Activated T-helper 1 cell treated with anti-CD3 and anti-CD28 coated beads, Interleukin-12 subunit alpha, Interleukin-12 subunit beta, Interleukin-2, Interleukin-4 antibody, amounts not matched to agents 30 ng/mL and 10 ng/mL and 1 ng/mL, durations not matched to agents 14 hours and 24 hours and 36 hours (primary cell): ENCODE measurements at places on chromosomes 1 and 21.

GRCh38 chr1:27397749-27398148 lies 5.3 kb downstream of the GPR3 start:
- no peak overlapping the region for H3K27ac ChIP-seq
- no peak overlapping the region for H3K4me3 ChIP-seq
- no peaks in the 10 kb centered on the region for H3K36me3 ChIP-seq
- peaks cover 2% of the 10 kb centered on the region for H3K27me3 ChIP-seq

DNA sequence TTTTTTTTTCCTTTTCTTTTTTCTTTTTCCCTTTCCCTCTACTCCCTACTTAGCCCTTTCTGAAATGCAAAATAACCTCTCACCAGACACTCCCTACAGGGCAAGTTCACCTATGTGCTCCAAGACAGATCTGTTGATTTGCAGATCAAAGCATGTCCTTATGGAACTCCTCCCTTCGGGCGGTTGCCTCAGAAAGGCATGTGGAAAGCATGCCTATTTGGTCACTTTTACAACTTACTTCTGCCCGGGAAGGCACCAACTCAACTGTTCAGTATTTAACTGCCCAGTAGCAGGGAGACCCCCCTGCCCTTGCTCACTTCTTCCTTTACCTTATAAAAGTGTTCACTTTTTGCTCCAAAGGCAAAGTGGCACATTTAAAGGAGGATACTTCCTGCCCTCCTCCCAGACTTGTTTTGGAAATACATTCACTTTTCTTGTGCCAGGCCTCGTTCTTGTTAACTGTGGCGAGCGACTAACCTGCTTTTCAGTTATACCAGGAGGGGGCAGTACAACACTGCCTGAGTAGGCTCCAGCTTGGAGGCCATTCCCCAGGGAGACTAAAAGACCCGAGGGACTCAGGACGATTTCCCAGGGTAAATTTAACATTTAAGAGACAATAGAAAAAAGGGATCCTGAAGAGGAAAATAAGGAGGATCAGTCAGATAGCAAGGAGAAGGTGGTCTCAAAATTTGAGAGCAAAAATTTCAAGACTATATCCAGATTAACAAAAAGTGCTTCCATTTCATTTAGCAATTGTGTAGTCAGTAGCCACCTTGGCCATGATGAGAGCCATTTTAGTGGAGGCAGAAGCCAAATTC lies 12.3 kb upstream of the SLAMF7 start:
- H3K27me3 ChIP-seq, result no peaks in the 10 kb centered on the region
- H3K4me3 ChIP-seq, result no peak overlapping the region
- H3K36me3 ChIP-seq, result no peaks in the 10 kb centered on the region
- DNase-seq, result no peak
- H3K4me1 ChIP-seq, result peaks cover 18% of the 10 kb centered on the region
- no peak overlapping the region for H3K27ac ChIP-seq

GRCh38 chr21:15742052-15742670 lies 12.4 kb downstream of the USP25 start:
- DNase-seq, result no peak
- H3K36me3 ChIP-seq, result peaks cover 15% of the 10 kb centered on the region
- H3K27me3 ChIP-seq, result peaks cover 1% of the 10 kb centered on the region
- no peak overlapping the region for H3K27ac ChIP-seq

GRCh38 chr1:245094954-245095353 lies 59.8 kb upstream of the KIF26B start:
- H3K27ac ChIP-seq, result no peak overlapping the region
- H3K36me3 ChIP-seq, result no peaks in the 10 kb centered on the region
- no peaks in the 10 kb centered on the region for H3K27me3 ChIP-seq
- H3K4me3 ChIP-seq, result no peak overlapping the region

- peaks cover 1% of the 10 kb centered on the region for H3K27me3 ChIP-seq
- no peak overlapping the region for H3K27ac ChIP-seq
- no peaks in the 10 kb centered on the region for H3K4me1 ChIP-seq
- H3K4me3 ChIP-seq, result no peak overlapping the region
- no peaks in the 10 kb centered on the region for H3K36me3 ChIP-seq
- no peak for DNase-seq
Observed at GRCh38 chr21:45990049-45990711, 8.6 kb downstream of the COL6A1 start.

GRCh38 chr1:240151136-240151735 lies 59.6 kb downstream of the FMN2 start:
- no peaks in the 10 kb centered on the region for H3K4me1 ChIP-seq
- DNase-seq, result no peak
- no peak overlapping the region for H3K27ac ChIP-seq
- no peaks in the 10 kb centered on the region for H3K36me3 ChIP-seq
- no peak overlapping the region for H3K4me3 ChIP-seq

DNA sequence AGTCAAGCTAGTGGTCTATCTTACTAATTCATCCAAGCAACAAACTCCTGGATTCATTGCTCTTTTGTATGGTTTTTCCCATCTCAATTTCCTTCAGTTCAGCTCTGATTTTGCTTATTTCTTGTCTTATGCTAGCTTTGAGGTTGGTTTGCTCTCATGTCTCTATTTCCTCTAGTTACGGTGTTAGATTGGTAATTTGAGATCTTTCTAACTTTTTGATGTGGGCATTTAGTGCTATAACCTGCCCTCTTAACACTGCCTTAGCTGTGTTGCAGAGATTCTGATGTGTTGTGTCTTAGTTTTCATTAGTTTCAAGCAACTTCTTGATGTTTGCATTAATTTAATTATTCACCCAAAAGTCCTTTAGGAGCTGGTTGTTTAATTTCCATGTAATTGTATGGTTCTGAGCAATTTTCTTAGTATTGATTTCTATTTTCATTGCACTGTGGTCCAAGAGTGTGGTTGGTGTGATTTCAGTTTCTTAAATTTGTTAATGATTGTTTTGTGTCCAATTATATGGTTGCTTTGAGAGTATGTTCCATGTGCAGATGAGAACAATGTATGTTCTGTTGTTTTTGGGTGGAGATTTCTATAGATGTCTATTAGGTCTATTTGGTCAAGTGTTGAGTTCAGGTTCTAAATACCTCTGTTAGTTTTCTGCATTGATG lies 154.6 kb downstream of the PLPPR5 start:
- no peaks in the 10 kb centered on the region for H3K36me3 ChIP-seq
- no peak for DNase-seq
- H3K4me3 ChIP-seq, result no peak overlapping the region
- peaks cover 9% of the 10 kb centered on the region for H3K4me1 ChIP-seq
- H3K27me3 ChIP-seq, result no peaks in the 10 kb centered on the region

DNA sequence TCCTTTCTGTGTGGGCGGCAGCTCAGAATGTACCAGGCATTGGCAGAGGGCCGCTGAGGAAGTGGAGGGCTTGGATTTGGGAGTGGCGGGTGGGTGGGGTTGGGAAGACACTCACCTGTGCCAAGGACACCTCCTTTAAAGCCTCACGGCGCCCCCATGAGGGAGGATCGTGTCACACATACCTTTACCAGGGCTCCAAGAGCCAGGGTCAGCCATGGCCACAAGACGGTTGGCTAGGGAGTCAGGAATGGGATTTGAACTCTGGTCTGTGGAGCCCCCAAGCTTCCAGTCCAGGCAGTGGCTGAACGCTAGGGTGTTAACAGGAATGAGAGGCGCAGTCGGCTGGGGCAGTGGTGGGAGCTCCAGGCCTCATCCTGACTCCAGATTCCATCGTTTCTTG lies 4.6 kb downstream of the NBL1 start:
- no peak for DNase-seq
- H3K27ac ChIP-seq, result no peak overlapping the region

DNA sequence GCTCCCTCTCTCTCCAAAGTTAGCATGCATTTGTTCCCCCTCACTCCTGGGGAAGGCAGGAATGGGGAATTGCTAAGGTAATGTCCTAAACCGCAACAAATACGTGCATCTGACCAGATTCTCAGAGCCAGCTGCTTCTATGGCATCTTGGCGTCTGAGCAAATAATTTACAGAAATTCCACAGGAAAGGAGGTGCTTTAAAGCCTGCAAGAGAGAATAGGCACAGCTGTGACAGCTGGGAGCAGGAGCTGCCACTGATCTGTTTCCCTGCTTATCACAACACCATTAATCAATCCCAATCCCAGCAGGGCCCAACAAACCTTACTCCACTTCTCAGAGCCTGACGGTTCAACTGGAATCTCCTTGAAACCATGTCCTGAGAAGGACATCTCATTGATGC lies 83.5 kb upstream of the ZNF281 start:
- no peaks in the 10 kb centered on the region for H3K36me3 ChIP-seq
- peaks cover 7% of the 10 kb centered on the region for H3K4me1 ChIP-seq
- no peak overlapping the region for H3K4me3 ChIP-seq
- no peak for DNase-seq
- no peak overlapping the region for H3K27ac ChIP-seq

DNA sequence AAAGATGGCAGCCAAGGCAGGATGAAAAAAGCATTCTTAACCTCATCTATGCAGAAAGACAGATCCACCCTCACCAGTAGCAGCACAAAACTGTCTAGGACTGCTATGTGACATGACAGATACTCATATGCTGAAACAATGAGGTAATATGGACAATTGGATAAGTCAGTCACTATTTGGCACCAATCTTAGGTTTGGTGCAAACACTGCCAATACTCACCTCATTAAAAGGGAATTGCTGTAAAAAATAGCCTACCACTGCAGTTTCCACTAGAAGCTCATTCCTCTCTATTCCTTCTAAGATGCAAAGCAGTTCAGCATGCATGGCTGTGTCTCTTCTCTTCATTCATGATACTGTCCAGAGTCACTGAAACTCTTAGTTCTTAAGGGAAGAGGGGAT lies 91.7 kb downstream of the TBX15 start:
- H3K27ac ChIP-seq, result no peak overlapping the region
- H3K27me3 ChIP-seq, result no peaks in the 10 kb centered on the region
- H3K4me3 ChIP-seq, result no peak overlapping the region
- no peak for DNase-seq

DNA sequence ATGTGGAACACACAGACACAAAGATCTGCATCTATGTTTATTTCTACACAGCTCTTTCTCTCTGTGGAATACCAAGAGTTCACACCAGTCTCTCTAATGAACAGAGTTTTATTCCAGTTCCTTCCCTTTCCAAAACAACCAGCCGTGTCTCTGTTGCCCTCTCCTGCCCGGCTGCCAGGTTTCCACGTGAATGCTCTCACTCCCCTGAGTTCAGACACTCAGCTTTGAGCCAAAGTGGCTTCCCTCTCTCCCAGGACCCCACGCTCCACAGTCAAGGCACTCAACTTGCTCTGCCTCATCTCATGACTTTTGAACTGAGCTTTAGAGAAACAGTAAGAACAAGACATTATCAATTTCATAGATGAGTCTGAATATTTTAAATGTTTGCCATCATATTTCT lies 488.9 kb downstream of the SMYD3 start:
- H3K4me3 ChIP-seq, result no peak overlapping the region
- DNase-seq, result no peak
- no peak overlapping the region for H3K27ac ChIP-seq

GRCh38 chr1:244325056-244325758 lies 126.5 kb downstream of the ADSS2 start:
- H3K27ac ChIP-seq, result peak overlapping the region; percentile 92
- peaks cover 62% of the 10 kb centered on the region for H3K4me1 ChIP-seq
- H3K36me3 ChIP-seq, result peaks cover 16% of the 10 kb centered on the region

DNA sequence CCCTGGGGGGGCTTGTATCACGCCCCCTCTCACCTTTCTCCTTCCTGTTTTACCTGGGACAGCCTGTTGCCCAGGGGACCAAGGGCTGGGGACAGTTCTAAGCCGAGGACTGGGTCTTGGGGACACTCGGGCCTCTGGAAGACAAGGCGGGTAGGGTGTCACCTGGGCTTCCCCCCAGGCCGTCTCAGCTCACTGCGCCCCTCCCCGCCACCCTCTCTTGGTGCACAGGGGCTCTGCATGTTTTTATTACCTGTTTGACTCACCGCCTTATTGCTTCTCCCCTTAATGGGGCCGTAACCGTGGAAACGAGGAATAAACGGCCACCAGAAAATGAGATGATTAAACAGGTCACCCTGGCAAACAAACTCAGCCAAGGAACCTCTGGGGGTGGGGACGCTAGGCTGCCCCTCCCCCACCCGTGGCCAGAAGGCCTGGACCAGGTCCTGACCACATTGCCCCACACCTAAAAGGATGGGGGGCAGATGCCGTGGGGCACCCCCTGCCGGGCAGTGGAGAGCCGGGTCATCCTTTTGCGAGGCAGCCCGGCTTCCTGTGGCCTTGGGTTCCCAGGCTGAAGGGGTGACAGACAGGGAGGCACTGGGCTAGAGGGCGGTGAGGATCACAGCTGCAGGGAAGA lies 109.9 kb downstream of the CASZ1 start:
- no peaks in the 10 kb centered on the region for H3K36me3 ChIP-seq
- peaks cover 4% of the 10 kb centered on the region for H3K4me1 ChIP-seq
- H3K27me3 ChIP-seq, result peaks cover 3% of the 10 kb centered on the region
- no peak for DNase-seq
- H3K27ac ChIP-seq, result no peak overlapping the region
- H3K4me3 ChIP-seq, result no peak overlapping the region

DNA sequence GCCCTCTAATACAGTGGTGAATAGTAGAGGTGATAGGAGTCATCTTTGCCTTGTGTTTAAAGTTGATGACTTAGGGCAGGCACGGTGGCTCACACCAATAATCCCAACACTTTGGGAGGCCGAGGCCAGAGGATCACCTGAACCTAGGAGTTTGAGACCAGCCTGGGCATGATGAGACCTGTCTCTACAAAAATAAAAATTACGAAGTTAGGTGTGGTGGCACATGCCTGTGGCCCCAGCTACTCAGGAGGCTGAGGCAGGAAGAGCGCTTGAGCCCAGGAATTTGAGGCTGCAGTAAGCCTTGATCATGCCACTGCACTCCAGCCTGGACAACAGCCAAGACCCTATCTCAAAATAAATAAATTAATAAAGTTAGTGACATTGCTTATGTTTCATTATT lies 26.6 kb downstream of the CAPZA1 start:
- H3K4me3 ChIP-seq, result no peak overlapping the region
- DNase-seq, result no peak
- peaks cover 45% of the 10 kb centered on the region for H3K36me3 ChIP-seq
- peaks cover 19% of the 10 kb centered on the region for H3K4me1 ChIP-seq

GRCh38 chr21:41622201-41622600 lies 114.2 kb upstream of the TMPRSS2 start:
- peaks cover 2% of the 10 kb centered on the region for H3K27me3 ChIP-seq
- no peaks in the 10 kb centered on the region for H3K36me3 ChIP-seq
- no peak overlapping the region for H3K4me3 ChIP-seq
- H3K4me1 ChIP-seq, result no peaks in the 10 kb centered on the region

GRCh38 chr1:22404486-22404885 lies 47.2 kb upstream of the ZBTB40 start:
- no peak overlapping the region for H3K27ac ChIP-seq
- no peak for DNase-seq
- no peak overlapping the region for H3K4me3 ChIP-seq
- no peaks in the 10 kb centered on the region for H3K36me3 ChIP-seq

DNA sequence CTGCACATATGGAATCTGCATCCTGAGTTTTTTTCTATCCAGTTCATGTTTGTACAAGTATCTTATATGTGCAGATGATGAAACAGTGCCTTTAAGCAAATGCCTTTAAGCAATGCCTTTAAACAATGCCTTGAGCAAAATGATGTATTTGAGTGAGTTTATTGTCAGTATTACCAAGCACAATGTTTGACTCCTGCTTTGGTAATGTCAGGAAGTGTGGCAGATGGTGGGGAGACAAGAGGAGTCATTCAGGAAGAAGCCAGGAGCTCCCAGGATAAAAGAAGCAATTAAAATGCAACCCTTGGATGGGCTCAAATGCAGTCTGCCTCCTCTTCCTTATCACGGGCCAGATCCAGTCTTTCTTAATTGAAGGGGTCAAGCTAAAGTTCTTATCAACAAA lies 108.7 kb upstream of the KCNJ15 start:
- DNase-seq, result no peak
- H3K36me3 ChIP-seq, result no peaks in the 10 kb centered on the region
- no peak overlapping the region for H3K4me3 ChIP-seq
